ENCODE measurements at places on chromosomes 1 and 21.

GRCh38 chr1:235357485-235358373 is 9.5 kb upstream of the TBCE start:
- no peak for DNase-seq

GRCh38 chr1:183023601-183024316 is 539 bp downstream of the LAMC1 start:
- peak; percentile 43 for DNase-seq

DNA sequence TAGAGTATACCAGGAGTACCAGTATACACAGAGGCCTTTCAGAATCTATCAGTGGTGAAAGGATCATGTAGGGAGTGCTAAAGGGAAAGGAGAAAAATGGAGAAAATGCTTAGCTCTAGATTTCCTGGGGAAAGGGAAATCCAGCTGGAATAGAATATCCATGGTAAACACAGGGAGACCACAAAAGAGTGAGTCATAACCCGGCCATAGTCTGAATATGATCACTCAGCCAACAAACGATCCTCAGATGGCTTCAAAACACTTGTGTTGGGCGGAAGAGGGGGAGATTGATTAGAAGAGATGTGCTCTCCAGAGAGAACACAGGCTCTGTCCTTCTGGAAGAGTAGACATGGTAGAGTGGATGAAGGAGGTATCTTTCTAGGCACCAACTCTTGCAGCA is 180.6 kb downstream of the PAPPA2 start:
- DNase-seq, result peak; percentile 80

DNA sequence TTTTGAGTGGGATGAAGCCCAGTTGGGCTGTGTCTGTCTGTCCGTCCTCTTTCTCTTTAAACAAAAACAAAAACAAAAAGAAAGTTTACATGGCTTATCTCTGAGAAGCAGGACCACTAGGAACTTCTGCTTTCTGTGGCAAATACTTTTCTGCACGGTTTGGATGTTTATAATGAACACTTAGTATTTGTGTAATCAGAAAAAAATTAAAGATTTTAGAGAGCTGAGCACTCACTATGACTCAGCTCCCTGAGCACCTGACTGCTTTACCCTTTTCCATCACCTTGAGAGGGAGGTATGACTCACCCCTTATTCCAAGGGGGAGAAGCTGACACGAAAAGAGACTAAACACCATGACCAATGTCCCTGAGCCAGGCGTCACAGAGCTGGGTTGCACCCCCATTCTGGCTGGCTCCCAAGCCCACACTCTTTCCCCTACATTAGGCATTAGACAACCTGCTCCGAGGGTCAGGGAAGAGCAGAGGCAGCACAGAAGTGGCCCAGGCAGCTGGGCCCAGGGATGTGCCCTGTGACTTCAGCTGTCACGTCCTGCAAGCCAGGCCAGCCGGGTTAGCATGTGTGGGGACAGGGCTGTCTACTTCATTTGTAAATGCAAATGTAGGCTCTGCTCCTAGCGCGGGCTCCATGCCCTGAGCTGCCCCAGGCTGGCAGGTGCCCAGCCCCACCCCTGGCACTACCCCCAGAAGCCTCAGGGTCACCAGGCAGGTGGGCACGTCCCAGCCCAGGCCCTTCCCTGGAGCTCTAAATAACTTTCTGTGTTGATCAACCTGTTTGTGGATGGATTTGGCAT is 30.4 kb downstream of the RAP1GAP start:
- DNase-seq, result no peak

DNA sequence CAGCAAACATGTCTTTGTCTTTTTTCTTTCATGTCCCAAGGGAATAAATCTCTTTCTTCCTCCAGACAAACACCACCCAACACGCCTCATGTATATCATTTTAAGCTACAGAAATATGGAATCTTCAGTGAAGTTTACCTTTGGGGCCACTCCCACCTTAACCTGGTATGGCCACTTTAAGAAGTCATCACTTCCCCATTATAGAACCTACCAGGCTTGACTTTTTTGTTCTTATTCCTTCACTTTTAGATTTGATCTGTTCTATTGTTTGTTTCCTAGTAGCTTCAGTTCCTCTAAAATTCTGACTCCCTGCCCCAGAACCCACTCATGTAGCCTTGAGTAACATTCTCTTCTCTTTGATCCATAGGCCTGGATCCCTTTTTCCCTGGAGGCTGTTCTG is 226.3 kb downstream of the HLX start:
- DNase-seq, result no peak

DNA sequence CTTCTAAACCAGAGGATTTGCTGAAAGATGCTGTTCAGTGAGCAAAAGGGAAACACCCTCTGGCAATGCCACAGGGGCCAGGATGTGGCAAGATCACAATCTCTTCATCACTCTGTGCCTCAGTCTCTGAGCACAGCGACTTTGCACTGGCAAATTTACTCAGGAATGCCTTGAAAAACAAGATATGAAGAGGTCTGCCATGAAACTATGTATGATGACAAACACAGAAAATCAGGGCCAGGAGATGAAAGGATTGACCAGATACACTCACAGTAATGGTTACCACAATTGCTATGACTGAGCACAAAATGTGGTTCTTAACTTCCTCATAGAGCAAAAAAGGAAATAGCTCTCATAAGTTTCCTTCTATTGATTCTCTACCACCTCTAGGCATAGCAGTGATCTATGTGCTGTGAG is 5.8 kb downstream of the TTC13 start:
- peak; percentile 4 for DNase-seq

- no peak for DNase-seq
These were observed 161.6 kb upstream of the KLHDC7A start for GRCh38 chr1:18319099-18319498.

DNA sequence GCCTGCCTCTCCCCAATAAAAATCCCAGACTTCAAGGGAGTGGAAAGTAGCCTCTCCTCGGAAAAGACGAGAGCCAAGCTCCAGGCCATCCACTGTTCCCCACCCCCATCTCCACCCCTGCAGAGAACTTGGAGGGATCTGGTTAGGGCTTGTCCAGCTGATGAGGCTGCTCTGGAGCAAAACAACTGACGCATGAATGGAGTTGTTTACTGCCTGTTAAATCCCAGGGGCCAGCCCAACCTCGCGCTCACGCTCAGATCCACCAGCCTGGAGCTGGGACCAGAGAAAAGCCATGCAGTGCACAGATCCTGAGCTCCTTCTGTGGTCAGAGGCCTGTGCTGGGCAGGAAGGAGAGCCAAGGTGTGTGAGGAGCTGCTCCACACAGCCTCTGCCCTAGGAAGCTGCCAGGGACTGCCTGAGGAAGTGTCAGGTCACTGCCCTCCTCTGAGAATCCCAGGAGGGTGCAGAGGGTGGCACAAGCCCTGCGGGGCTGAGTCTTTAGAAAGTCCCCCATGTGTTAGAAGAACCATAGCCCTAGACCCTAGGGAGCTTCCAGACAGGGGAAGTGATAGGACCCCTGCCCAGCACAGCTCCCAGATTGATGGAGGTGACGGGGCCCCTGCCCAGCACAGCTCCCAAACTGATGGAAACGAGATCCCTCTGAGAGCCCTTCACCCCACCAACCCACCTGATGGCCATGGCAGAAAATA is 109.0 kb upstream of the IPO9 start:
- peak; percentile 76 for DNase-seq
